Muscle of arm (tissue), 14 donors: ENCODE measurements at places on chromosomes 3 and 15. TPM values are rescaled to one million over a fixed set of nuclear protein-coding genes. Genes with fewer than 3 reads are reported as not detected.

The TUSC7 gene
- not detected for polyA plus RNA-seq

The XRN1 gene
- 29.2 TPM for polyA plus RNA-seq

The LRRIQ4 gene
- 0.14 TPM for polyA plus RNA-seq

The PCCB gene
- 27.1 TPM for polyA plus RNA-seq

The TEX55 gene
- not detected for polyA plus RNA-seq

The NR1I2 gene
- polyA plus RNA-seq = 0.11 TPM

The SLCO2A1 gene
- polyA plus RNA-seq = 25.6 TPM

The SPINK8 gene
- not detected for polyA plus RNA-seq

The ELL3 gene
- polyA plus RNA-seq = 4.5 TPM

The B3GNT5 gene
- polyA plus RNA-seq = 14.2 TPM

The GRM7 gene
- not detected for polyA plus RNA-seq

The PTH1R gene
- polyA plus RNA-seq = 8.1 TPM

The GOLGA6L10 gene
- polyA plus RNA-seq = 1.6 TPM

The RUBCN gene
- polyA plus RNA-seq = 15.9 TPM

The PAK6 gene
- polyA plus RNA-seq = 0.94 TPM

The LXN gene
- 26.4 TPM for polyA plus RNA-seq

The MYO5C gene
- polyA plus RNA-seq = 9.3 TPM

The ZDHHC23 gene
- not detected for polyA plus RNA-seq

The UROC1 gene
- polyA plus RNA-seq = 0.11 TPM

The ASB14 gene
- polyA plus RNA-seq = 0.34 TPM

The GOLGA8J gene
- polyA plus RNA-seq = 0.41 TPM

The CFAP100 gene
- polyA plus RNA-seq = 0.12 TPM

The PARP14 gene
- 27.0 TPM for polyA plus RNA-seq

The IL16 gene
- not detected for polyA plus RNA-seq

The RARRES1 gene
- polyA plus RNA-seq = 2.4 TPM

The GALNT15 gene
- polyA plus RNA-seq = 1.3 TPM

The TMEM62 gene
- 8.6 TPM for polyA plus RNA-seq

The SLC28A2 gene
- polyA plus RNA-seq = 0.16 TPM

The PGBD4 gene
- polyA plus RNA-seq = 2.0 TPM

The NOX5 gene
- polyA plus RNA-seq = 0.29 TPM

The LRRC49 gene
- polyA plus RNA-seq = 10.2 TPM

The ZNF80 gene
- not detected for polyA plus RNA-seq

The ZBED2 gene
- not detected for polyA plus RNA-seq

The SLC12A1 gene
- polyA plus RNA-seq = 0.05 TPM

The ISLR gene
- 154 TPM for polyA plus RNA-seq

The CDHR4 gene
- not detected for polyA plus RNA-seq

The MCTP2 gene
- not detected for polyA plus RNA-seq

The FBN1 gene
- polyA plus RNA-seq = 214 TPM

The DUOXA1 gene
- polyA plus RNA-seq = not detected

The SUCNR1 gene
- polyA plus RNA-seq = 0.05 TPM
